ENCODE measurements at places on chromosomes 1 and 21.

- DNase-seq, result no peak
Measured at GRCh38 chr1:42165511-42166210, 1.1 kb upstream of the GUCA2A start.

GRCh38 chr1:17287130-17287776 lies 20.7 kb upstream of the PADI4 start:
- DNase-seq, result no peak

GRCh38 chr1:29280409-29281131 lies 44.2 kb downstream of the PTPRU start:
- DNase-seq, result no peak

DNA sequence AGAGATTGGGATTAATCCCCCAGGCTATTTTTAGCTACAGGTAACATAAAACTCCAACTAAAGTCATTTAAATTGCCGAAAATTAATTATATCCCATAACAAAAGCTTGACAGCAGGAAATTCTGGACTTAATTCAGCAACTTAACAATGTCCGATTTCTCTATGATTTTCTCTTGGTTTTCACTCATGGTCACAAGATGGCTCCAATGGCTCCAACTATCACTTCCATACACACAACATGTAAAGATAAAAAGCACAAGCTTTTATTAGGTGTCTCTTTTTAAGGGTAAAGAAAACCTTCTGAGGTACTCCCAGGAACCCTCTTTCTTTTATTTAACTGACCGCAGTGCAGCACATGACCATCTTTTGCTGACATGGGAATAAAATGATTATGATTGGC lies 363.5 kb upstream of the PTBP2 start:
- no peak for DNase-seq

GRCh38 chr1:59071289-59071688 lies 225.6 kb upstream of the FGGY start:
- DNase-seq, result no peak

- DNase-seq, result peak; percentile 58
Measured at GRCh38 chr1:53366901-53367502, 39.1 kb upstream of the LRP8 start.

All from activated CD8-positive, alpha-beta memory T cell treated with anti-CD3 and anti-CD28 coated beads for 24 hours (primary cell).